ENCODE measurements at places on chromosomes 5 and 9.

DNA sequence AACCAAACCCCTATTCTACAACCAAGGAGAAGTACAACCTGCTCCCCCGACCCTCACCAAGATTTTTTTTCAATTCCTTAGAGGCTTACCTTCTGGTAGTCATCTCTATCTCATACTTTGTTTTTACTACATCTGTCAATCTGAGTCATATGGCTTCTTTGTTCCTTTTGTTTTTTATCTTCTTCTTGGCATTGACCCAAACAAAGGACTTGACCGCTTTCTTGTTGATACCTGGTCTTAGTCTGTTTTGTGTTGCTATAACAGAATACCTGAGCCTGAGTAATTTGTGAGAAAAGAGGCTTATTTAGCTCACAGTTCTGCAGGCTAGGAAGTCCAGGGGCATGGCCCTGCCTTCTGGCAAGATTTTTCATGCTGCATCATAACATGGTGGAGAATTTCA lies 352.7 kb downstream of the MLLT3 start:
- DNase-seq: no peak

GRCh38 chr5:28896949-28897348 lies 1858.6 kb upstream of the CDH9 start:
- no peak for DNase-seq

- no peak for DNase-seq
These were observed 186.7 kb downstream of the DCP2 start for GRCh38 chr5:113163328-113163727.

GRCh38 chr9:27475057-27475595 lies 49.0 kb upstream of the IFNK start:
- no peak for DNase-seq

- DNase-seq: no peak
These were observed 923 bp downstream of the C5orf34 start for GRCh38 chr5:43514025-43514424.

DNA sequence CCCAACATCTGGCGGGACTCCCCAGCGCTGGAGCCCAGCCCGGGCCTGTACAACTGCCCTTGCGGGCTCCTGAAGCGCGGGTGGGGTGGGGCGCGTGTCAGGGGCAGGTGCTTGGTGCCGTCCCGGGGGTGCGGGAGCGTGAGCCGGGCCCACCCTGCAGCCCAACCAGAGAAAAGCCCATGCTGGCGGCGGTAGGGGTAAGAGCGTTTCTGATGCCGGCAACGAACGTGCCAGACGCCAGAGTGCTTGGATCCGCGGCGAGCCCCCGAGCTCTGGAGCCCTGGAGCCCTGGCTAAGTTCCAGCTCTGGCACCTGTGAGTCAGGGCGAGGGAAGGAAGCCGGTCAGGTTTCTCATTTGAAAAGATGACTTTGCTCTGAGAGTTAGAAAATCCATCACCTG lies 58.0 kb downstream of the ZNF510 start:
- DNase-seq: no peak

DNA sequence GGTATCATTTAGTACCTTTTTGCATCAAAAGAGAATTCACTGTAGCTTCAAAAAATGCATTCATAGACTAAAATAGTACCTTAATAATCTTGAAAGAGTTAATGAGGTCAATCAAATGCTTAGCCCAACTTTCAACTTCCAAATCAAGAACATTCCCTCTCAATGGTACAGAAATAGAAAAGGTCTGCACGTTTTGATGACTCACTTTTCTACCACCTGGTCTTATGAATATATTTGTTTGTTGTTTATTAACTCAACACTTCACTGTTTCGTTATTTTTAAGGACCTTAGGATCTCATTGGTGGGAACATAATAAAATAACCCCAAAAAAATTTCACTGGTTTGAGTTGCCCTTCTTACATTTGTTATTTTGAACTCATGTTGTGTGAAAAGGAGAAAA lies 229.5 kb downstream of the MEF2C start:
- DNase-seq: no peak

GRCh38 chr9:121686930-121687541 lies 35.6 kb downstream of the DAB2IP start:
- no peak for DNase-seq

DNA sequence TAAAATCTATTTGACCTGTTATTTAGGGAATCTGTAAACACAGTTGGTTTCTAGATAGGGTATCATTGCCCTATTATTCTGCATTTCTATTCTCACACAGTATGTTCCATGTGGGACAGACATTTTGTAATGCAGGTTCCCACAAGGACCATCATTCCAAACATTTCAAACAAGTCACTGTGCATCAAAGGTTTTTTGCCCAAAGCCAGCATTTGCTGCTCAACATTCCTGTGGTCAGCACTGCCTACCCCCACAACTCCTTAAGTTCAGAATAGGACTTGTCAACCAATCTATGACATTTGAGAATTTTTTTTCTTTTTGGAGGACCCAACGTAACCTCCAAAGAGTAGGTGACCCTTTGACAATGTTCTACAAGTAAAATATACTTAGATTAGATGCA lies 95.7 kb downstream of the LPAR1 start:
- DNase-seq: peak; percentile 68

DNA sequence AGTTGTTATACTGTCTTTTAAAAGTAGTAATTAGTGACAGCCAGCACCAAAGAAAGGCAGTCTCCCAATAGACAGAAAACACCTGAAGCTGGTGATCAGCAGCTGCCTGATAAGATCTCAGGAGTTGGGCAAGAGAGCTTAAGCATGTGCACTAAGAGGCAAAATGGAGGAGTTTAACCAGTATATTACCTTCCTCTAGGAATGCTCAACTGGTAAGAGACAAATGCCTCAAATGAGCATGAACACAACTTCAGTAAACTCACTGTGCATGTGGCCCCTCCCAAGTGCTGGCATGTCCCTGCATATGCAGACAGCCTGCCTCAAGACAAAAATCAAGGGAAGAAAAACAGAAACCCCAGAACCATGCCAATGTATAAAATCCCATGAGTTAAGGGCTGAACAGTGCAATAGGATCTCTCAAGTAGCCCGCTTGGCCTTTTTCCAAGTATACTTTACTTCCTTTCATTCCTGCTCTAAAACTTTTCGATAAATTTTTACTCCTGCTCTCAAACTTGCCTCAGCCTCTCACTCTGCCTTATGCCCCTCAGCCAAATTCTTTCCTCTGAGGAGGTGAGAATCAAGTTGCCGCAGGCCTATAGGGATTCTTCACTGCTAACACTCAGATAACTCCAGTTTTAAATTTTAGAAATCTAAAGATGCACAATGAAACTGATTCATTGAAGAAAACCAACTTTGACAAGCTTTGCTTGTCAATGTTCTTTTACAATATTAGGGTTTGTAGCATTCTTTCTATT lies 724.8 kb upstream of the RIOK2 start:
- no peak for DNase-seq

- no peak for DNase-seq
These were observed 82.7 kb downstream of the ATP10B start for GRCh38 chr5:160769301-160769700.

- no peak for DNase-seq
These were observed 318.8 kb upstream of the ELAVL2 start for GRCh38 chr9:24144796-24145195.

DNA sequence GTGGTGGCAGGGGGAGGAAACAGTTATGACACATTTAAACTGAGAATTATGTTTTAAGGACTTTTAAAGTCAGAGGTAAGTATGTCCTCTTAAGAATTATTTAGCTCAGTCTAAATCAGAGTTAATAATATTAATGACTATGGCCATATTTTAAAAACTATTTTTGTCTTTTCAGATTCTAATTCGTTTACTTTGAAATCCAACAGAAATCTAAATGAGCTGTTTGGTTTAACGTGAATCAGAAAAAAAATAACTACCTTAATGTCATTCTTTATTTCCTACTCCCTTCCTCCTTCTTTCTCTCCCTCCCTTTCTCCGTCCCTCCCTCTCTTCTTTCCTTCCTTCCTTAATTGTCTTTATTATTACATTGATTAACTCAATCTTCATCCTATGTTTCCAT lies 14.7 kb downstream of the C1QTNF3 start:
- no peak for DNase-seq

GRCh38 chr5:132762246-132763000 lies 14.6 kb downstream of the SEPTIN8 start:
- no peak for DNase-seq

DNA sequence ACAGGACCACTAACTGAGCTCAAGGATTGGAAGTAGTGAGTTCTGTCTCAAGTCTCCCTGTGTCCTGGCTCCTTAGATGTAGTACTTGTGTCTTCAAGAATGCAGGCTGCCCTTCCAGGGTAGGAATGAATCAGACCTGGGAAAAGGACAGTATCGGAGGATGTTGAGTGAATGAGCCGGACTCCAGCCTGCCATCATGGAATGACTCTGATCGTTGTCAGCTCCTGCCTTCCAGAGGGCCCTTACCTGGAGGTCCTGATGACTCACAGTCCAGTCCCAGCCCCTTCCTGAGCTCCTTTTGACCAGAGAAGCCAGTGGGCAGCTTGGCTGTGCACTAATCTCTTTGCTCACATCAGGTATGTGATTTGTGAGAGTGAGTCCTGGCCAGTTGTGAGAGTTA lies 161.1 kb downstream of the TRPM6 start:
- DNase-seq: no peak

- no peak for DNase-seq
These were observed 27.7 kb downstream of the UGCG start for GRCh38 chr9:111924281-111924680.

DNA sequence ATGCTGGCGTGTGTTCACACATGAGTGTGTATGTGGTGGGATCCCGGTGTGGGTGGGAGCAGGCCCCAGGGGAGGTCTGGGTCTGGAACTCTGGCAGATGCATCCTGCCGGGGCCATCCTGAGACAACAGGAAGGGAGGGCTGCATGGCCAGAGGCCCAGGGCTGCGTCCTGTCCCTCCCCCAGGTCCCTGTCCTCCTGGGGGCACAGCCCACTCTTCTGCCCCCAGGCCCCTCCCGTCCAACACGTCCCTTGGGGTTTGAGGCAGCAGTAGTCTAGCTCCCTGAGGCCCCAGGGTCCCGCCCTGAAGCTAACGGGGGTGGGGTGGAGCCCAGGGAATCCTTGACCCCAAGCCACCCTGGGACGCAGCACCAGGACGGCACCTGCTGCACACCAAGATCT lies 16.6 kb downstream of the FLT4 start:
- DNase-seq: no peak

GRCh38 chr9:72402744-72403143 lies 37.7 kb upstream of the ZFAND5 start:
- DNase-seq: no peak

DNA sequence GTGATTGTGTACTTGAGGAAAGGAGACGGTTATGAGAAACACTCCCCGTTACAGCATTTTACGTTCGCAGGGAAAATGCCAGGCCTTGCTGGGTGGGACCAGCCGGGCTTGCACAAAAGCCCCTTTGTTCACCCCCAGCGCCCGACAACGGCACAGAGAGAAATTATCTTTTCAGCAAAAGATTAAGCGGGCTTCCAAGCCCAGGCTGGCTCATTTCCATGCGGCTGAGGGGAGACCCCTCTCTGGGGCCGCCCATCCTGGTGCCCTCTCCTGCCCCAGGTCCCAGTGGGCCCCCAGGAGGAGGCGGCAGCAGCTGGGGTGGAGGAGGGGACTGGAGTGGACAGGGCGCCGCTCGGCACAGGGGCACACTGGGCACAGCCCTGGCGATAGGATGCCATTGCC lies 50.8 kb upstream of the NOTCH1 start:
- DNase-seq: no peak

GRCh38 chr5:77867914-77868313 lies 91.8 kb upstream of the TBCA start:
- no peak for DNase-seq

DNA sequence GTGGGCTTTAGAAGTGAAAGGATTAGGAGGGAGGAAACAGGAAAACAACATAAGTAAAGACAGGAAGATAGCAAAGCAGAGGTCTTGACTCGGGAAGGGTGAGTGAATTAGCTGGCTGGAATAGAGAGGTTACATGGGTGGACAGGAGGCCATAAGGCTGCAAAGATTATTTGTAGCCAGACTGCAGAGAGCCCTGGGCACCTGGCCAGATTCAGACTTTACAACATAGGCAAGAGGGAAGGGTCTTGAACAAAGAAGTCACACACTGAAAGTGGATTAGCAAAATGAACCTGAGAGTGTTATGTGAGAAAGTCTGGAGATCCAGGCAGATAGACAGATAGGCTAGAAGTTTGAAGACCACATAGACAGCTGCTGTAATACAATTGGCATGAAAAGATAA lies 29.7 kb upstream of the CER1 start:
- DNase-seq: no peak

DNA sequence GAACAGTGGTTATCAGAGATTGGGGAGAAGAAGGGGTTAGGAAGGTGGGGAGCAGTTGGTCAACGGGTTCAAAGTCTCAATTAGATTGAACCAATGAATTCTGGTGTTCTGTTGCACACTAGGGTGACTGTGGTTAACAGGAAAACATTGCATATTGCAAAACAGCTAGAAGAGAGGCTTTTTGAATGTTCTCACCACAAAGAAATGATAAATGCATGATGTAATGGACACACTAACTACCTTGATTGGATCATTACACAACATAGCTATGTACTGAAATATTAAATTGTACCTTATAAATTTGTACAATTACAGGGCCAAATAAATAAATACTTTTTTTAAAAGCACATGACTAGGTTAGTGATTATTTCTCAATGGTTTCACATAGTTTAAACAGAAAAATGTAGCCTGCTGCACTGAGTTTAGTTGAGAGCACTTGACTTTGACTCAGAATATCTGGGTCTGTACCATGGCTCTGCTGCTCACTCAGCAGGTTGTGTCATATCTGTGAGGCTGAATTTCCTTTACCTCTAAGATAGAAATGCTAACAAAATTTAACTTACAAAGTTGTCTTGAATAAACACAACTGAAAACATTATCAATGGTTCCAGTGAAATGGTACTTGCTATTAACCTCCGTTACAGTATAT lies 30.4 kb downstream of the NUDT12 start:
- no peak for DNase-seq

DNA sequence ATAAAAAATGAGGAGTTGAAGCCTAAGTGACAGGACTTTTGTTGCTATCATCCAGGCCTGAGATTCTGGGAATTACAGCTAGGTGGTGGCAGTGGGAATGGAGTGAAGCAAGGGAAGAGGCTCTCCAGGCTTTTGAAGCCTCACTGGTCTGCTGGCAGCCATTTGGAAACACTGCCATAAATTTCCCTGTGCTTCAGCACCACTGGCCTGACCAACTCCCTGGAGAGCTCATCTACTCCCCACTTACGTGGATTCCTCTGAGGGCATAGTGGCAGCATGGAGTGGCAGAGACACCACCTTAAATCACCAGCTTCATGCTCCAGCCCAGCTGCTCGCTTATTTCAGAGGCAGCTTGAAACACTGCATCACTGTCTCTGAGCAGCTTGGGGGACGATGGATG lies 518.2 kb downstream of the TLR4 start:
- DNase-seq: no peak

- no peak for DNase-seq
These were observed 35.8 kb upstream of the LCP2 start for GRCh38 chr5:170333161-170333910.

GRCh38 chr9:91814201-91814600 lies 135.8 kb downstream of the ROR2 start:
- DNase-seq: no peak

GRCh38 chr5:60980511-60980910 lies 35.5 kb downstream of the NDUFAF2 start:
- no peak for DNase-seq
